ENCODE measurements at places on chromosomes 7 and 10.

DNA sequence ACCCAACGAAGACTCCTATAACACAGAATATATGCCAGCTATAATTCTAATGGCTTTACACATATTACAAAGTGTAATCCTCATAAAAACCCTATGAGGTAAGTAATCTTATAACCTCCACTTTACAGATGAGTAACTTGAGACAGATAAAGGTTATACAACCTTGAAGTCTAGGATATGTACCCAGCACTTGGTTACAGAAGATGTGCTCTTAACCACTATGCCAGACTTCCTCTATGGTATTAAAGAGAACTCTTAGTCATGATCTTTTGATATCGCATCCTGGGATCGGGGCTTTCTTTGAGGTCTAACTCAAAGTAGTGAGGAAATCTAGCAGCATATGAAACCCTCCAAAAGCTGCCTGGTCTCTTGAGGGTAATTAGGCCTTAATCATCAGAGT lies 319.2 kb upstream of the LRRN3 start:
- no peak for DNase-seq

GRCh38 chr7:142125256-142125955 lies 13.9 kb downstream of the MGAM2 start:
- DNase-seq, result no peak

GRCh38 chr10:68153473-68154210 lies 44.4 kb downstream of the MYPN start:
- DNase-seq, result peak; percentile 62

DNA sequence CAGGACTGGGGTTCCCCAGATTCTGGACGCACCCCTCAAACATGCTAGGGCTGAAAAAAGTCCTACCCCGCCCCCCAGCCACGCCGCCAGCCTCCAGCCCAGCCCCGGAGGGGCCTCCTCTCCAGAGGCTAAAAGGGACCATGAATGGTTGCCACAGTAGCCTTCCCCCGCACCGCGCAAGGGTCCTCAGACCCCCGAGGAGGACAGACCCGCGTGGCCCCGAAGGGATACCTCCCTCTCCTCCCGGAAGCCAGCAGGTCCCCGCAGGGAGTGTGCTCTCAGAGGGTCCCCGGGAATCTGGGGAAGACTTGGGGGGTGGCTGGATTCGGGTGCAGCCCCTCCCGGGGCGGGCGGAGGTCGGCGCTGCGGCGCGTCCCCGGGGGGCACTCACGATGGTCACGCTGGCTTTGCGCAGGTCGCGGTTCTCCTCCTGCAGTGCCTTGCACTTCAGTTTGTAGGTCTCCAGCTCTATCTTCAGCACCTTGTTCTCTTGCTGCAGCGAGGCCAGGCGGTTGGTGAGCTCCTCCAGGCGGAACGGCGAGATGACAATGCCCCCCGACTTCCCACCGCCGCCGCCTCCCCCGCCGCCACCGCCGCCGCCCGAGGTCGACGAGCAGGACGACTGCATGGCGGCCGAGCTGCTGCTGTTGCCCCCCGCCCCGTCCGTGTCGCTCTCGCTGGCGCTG lies 482 bp downstream of the CCDC6 start:
- DNase-seq, result no peak

DNA sequence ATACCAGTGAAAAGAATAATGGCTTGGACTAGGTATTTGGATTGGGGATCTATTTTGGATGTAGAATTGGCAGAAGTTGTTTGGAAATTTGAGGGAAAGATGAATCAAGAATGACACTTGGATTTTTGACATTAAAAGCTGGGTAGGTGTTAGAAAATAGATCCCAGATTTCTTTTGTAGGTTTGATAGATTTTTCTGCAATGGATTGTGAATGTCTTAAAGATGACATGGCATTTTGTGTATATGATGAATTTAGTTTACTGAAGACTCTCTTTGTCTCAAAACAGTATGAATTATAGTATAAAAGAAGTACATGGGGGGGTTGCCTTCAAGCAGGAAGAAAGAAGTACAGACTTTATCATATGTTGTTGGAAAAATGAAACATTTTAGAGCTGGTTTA lies 75.8 kb downstream of the MPLKIP start:
- no peak for DNase-seq

- peak; percentile 26 for DNase-seq
Measured at GRCh38 chr7:19982841-19983835, 209.7 kb upstream of the TMEM196 start.

DNA sequence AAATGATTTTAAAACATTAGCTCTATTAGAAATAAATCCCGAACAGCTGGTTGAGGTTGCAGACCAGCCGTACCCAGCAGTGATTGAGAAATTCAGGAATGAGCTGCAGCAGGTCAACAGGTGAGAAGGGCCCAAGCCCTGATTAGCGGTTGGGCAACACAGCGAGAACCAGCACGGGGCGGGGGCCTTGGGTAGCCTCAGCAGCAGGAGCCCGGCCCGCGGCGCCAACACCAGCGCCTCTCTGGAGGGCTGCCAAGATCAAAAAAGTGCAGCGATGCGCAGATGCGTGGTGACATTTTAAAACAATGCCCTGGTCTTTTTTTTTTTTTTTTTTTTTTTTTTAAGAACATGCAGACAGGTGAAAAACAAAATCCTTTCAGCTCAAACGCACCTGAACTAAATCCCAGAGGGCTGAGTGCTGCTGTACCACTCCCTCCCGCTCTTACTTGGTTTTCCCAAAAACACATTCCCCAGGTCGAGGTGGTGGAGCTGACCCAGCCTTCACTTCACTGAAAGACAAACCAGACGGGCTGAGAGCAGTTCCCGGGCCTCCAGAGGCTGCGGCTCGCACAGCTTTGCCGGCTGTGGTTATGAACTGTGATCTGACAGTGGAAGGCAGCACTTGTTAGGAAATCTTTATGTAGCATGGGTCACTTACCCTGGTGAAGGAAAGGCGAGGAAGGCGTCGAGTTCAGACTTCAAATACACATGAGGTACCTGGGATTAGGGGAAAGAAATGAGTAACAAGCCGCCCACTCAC lies 579.4 kb downstream of the SDK1 start:
- no peak for DNase-seq

GRCh38 chr10:69093933-69094332 lies 6.0 kb downstream of the SRGN start:
- no peak for DNase-seq

DNA sequence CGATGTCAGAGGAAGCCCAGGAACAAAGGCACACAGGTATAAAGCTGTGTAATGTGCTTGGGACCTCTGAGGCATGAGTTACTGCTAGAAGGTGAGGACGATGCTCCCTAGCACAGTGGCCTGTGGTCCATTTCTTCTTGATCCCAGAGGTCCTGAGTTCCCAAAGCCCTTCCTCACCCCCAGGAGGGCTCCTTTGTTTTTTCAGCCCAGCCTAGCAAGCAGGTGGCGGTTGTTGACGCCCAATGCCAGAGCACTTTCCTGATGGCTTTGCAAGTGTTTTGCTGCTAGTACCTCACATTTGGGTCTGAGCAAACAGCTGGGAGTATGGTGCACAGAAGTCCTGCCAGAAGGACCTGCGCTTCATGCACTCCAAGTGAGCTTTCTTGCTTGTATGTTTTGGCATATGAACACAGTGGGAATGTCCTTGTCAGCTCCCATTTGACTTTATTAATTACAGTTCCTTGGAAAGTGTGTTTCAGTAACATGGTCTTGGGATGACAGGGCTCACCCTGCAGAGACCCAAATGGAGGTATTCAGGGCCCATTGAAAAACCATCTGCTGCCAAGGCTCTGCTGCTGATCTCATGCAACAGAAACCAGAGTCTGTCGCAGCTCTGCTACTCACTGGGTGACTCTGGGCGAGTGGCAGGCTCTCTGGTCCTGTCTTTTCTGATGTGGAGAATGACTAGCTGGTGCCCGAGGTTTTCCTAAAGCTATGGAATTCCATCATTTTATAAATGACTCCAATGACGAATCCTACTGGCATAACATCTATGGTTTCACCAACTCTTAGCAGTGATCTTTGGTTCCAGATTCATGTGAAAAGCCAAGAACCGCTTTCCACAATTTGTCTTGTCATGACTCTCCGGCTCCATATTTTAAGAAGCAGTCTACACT lies 134.9 kb downstream of the ARID5B start:
- DNase-seq, result no peak

- no peak for DNase-seq
Measured at GRCh38 chr7:27297356-27297755, 54.8 kb downstream of the EVX1 start.

GRCh38 chr7:155870334-155871180 lies 58.3 kb upstream of the SHH start:
- no peak for DNase-seq

DNA sequence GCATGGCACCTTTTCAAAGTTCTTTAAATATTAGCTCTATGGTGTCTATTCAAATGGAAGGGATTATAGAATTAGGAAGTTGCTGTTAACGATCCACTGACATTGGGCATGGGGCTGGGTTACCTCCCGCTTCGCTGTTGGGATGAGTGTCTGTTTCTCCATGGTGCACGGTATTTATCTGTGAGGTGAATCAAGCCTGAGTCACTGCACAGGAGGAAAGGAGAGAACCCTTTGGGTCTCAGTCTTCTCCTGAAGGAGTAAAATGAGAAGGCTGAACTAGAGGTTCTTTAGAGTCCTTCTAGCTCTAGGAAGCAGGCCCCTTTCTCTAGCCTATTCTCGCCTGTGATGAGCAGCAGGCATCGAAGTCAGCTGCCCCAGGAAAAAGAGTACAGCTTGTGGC lies 7.3 kb downstream of the JCAD start:
- DNase-seq, result no peak

DNA sequence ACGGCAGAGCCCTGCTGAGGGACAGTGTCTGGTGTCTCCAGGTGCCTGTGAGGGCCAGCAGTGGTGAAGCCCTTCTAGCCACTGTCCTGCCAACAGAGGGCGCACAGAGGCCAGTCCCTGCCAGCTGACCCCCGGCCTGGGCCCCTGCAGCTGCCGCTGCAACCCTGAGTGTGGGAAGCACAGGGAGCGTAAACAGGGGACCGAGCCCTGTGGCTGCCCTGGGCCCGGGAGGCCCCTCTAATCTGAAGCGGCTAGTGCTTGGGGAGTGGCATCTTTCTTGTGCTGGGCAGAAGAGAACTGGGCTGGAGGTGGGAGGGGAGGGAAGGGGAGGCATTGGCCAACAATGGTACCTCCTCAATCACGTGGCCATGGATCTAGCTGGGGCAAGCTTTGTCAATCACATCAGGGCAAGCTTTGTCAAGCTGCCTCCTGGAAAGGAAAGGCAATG lies 34.6 kb downstream of the TRIM8 start:
- peak; percentile 63 for DNase-seq

DNA sequence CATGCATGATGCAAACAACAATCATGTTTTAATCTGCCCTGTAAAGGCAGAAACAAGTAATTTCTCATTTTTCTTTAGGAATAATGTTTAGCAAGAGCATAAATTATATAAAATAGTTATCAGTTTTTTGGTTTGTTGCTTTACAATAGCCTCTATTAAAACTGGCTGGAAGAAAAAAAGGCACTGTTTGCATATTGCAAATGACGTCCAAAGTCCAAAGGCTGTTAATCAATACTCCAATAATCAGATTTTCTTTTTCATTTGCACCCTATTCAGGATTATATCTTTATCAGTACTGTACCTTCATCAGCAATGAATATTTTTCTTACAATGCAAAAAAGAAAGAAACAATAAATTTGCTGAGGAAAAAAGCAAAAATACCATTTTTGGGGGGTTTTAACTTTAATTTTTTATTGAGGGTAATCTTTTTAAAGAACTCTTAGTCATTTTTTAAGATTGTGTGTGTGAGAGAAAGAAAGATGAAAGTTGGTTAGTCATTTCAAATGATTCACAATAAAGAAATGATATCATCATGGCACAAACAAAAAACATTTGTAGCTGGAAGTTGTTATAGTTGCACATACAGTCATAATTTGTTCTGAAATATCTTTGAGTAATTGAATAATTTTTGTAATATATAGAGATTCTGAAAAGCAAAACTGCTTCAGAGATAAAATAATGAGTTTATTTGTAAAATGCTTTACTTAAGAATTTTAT lies 44.4 kb upstream of the AKR1C2 start:
- DNase-seq, result no peak

GRCh38 chr7:91527460-91527859 lies 263.2 kb downstream of the FZD1 start:
- DNase-seq, result no peak

DNA sequence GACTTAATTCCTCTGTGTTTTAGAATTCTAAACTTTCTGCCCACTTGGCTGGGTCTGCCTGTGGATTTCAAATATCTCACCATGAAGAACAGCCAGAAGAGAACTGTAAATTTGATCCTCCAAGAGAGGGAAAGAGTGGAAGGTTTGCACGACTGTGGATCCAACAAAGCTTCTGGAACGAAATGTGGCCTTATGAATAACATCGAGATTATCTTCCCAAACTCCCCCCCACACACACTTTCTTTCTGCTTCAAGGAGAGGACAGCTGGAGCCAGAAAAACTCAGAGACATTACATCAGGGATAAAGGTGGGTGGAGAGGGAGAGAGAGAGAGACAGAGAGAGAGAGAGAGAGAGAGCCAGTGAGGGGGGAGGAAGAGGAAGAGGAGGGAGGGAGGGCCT lies 570.1 kb upstream of the MGMT start:
- DNase-seq, result no peak

- DNase-seq, result no peak
Measured at GRCh38 chr10:95728526-95728925, 27.4 kb upstream of the ENTPD1 start.

DNA sequence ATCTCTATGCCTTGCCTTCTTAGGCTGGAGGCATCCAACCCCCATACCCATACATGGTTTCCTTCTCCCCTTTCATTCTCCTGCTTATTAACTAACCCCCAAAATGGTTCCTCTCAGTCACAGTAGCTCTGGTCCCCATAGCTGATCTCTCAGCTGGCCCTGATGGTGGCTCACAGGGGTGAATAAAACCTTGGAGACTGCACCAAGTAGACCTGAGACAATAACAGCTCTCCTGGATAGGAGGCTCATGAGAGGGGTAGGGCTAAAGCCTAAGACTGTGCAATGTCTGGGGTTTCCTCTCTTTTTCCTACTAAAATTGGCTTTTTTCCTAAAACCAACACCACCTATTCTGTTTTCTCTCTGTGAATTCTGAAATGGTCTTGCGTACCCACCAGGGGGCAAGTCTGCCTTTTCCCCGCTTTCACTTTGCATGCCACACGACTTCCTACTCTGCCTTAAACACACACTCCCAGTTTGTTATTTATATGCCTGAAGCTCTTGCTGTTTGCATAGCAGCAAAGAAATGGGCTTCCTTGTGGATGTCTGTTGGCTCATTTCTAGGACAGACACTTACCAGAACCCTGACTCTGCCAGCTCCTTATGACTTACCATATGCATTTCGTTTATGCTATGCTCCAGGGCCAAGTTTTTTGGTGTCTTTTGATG lies 18.4 kb upstream of the PON1 start:
- no peak for DNase-seq

- DNase-seq, result peak; percentile 23
Measured at GRCh38 chr10:45464958-45465567, 91.0 kb downstream of the ALOX5 start.

- DNase-seq, result no peak
Measured at GRCh38 chr7:131480384-131481315, 75.8 kb downstream of the PODXL start.

GRCh38 chr10:36247478-36247877 lies 605.4 kb upstream of the FZD8 start:
- no peak for DNase-seq

Data from smooth muscle cell of the brain vasculature (primary cell).